ENCODE measurements at places on chromosomes 4 and X.

GRCh38 chr4:54390670-54391069, 161.6 kb downstream of the PDGFRA start:
- ATAC-seq, result no peak

GRCh38 chr4:143359644-143360193, 23.0 kb downstream of the GAB1 start:
- ATAC-seq, result peak; percentile 39

- no peak for ATAC-seq
Observed at GRCh38 chr4:71389149-71389827, 50.5 kb downstream of the SLC4A4 start.

DNA sequence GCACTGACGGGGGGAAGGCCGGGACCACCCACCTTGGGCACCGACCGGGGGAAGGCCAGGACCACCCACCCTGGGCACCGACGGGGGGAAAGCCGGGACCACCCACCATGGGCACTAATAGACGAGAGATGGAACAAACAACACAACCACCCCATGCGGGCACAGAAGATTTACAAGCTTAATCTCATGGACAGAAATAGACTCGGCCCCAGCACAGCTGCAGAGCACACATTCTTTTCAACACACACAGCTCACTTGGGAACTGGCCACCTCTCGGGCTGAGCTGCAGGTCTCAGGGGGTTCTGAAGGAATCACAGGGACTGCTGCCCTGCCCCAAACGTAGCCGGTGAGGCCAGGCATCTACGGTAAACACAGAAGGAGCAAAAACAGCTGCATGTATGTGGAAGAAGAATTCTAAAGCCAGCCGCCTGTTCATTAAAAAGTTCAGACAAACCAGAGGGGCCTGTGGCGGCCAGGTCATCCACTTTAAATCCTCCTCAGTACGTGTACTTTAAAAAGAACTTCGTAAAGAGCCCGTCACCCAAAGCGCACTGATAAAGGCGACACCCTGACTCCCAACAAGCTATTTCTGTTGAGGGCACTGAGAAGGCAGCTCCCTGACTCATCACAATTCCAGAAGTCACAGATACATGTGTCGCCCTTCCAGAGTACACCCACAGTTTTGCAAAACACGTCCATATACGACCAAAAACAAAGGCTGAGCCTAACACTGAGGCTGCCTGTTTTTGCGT, 17.7 kb downstream of the PPP2R3B start:
- no peak for ATAC-seq

DNA sequence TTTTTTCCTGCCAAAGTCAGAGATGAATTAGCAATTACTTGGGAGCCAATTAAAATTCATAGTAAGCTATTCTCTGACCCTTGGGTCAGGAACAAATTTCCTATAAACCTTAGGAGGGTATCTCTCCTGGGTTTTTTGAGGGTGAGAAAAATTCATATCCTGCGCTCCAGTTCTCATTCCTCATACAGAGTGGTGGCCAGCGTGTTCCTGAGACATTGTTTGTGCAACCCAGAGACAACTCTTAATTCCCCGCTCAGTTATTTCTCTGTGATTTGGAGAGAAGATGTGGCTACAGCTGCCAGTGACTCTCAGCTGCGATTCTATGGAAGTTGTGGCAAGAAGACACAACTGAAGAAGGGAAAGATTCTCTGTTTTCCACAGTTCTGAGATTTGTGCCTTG, 37.9 kb upstream of the CBR4 start:
- no peak for ATAC-seq

DNA sequence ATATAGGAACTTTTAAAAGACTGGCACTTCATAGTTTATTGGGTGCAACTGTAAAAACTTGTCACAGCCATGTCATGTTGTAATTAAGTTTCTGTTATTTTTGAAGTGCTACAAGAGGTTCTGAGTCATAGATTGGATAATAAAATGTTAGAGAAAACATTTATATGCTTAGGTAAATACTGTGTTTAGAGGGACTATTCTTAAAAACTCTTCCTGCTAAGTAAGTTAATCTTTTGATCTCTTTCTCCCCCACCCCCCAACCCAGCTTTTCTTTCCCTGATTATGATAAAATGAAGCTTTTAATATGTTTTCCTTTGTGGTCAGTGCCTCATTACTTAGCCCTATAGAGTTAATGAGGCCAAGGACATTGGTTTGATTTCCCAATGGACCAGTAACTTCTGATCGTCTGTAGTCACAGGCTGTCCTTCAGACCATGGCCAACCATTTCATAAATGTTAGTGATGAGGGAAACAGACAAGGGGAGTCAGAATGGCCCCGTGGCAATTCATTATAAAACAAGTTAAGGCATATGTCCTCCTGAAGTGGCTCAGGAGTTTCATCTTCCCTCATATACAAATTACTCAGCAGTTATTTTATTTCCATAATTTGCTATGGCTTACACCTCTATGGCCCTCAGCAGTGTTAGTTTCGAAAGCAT, 3.9 kb upstream of the PDLIM5 start:
- ATAC-seq, result no peak

DNA sequence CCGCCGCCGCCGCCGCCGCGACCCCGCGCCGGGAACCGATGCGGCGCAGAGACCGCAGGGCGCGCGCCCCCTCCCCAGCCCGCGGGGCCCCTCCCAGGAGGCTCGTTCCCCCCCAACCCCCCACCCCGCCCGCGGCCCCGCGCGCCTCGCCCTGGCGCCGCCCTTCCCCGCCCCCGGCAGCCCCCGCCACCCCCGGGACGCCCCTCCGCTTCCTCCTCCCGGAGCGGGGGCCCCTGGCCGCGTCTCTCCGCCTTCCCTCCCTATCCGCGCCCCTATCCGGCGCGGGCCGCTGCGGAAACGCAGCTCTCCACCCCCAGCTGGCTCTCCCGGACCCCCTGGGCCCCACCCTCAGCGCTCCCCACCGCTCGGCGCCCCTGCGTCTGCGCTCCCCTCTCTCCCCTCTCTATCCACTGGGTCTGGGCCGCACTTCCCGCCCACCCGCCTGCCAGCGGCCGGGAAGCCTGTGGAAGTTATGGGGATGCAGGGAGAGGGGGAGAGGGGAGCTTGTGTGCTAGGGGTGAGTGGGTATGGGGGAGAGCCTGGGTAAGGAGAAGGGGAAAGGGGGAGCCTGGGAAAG, at the start of gene TMEM271:
TSS of gene TMEM271 (minus strand) at position 51 of the 577 bp plus-strand sequence. CDS start 233 bp downstream, outside the sequence.
- ATAC-seq, result no peak

DNA sequence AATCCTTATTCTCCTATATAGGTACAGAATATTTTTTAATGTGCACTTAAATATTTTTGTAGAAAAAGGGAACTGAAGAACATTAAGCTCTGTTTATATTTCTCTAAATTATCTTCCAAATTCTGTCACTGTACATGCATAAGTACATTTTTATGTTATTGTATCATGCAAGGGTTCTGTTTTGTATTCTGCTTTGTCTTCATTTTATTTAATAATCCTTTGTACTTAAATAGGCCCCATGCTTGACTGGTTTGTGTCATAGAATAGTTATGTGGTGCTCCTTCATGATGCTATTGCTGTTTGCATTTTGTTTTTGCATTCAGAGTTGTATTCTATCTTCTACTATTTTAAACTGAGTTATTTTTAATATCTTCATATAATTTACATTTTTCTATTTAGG, 111.9 kb upstream of the EDNRA start:
- no peak for ATAC-seq

- no peak for ATAC-seq
Observed at GRCh38 chr4:107546638-107547037, 173.4 kb downstream of the PAPSS1 start.

DNA sequence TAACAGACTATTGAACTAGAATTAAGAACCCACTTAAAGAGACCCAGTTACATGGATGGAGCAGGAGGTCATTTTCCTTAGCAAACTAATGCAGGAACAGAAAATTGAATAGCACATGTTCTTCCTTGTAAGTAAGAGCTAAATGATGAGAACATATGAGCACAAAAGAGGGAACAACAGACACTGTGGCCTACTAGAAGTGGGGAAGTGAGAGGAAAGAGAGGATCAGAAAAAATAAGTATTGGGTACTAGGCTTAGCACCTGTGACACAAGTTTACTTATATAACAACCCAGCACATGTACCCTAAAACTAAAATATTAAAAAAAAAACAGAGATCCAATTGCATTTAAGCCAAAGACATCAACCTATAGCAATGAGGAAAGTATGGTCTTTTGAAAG, 26.2 kb downstream of the ARAP2 start:
- ATAC-seq, result no peak
